Fibroblast of the aortic adventitia (primary cell): ENCODE measurements at places on chromosomes 12 and 14.

DNA sequence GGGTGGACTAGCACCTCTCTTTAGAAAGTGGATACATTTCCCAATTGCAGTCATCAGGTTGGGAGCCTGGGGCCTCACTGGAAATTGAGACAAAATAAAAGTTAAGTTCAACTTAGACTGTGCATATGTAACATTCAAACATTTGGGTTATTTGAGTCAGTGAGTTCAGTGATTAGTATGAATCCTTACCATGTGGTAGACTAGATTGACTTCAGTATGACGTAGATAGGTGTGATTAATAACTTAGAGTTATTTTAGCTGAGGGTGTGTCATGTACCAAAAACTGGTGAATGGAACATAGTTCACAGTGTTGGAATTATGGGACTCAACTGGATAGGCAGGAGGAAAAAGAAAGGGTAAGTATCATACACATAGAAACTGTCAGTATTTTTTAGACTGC lies 8.0 kb upstream of the SSTR1 start:
- peak; percentile 9 for DNase-seq

- no peak for DNase-seq
Observed at GRCh38 chr12:103399986-103400385, 95.8 kb downstream of the C12orf42 start.

- DNase-seq, result peak; percentile 70
Observed at GRCh38 chr14:32693114-32693513, 245.6 kb upstream of the NPAS3 start.

GRCh38 chr14:99570544-99571302 lies 33.3 kb downstream of the CCDC85C start:
- DNase-seq, result no peak

DNA sequence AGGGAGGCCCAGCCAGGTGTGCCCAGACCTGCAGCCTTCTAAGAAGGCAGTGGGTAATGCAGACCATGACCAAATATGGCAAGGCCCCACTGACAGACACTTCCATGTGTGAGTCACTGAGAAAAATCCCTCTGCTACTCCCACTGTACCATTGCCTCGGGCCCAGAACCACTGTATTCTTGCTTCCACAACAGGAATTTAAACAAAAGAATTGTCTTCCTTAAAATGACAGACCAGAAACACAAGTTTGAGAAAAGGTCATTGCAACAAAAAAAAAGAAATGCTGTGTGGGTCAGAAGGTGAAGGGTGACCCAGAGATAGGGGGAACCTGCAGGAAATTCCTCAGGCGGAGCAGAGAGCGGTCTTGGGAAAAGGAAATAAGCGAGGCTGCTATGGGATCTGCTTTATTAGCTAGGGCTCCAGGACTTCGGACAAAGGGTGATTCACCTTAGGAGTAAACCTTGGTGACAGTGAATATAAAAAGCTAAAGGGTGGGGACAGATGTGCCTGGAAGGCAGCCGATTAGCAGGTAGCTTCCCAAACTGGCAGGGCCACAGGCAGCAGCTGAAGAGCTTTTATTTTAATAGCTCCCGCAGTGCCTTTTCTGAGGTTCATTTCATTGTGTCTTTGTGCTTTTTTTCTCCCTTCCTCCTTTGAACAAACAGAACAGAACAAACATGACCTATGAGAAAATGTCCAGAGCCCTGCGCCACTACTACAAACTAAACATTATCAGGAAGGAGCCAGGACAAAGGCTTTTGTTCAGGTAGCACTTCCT lies 185.3 kb upstream of the BCL2L14 start:
- peak; percentile 7 for DNase-seq

DNA sequence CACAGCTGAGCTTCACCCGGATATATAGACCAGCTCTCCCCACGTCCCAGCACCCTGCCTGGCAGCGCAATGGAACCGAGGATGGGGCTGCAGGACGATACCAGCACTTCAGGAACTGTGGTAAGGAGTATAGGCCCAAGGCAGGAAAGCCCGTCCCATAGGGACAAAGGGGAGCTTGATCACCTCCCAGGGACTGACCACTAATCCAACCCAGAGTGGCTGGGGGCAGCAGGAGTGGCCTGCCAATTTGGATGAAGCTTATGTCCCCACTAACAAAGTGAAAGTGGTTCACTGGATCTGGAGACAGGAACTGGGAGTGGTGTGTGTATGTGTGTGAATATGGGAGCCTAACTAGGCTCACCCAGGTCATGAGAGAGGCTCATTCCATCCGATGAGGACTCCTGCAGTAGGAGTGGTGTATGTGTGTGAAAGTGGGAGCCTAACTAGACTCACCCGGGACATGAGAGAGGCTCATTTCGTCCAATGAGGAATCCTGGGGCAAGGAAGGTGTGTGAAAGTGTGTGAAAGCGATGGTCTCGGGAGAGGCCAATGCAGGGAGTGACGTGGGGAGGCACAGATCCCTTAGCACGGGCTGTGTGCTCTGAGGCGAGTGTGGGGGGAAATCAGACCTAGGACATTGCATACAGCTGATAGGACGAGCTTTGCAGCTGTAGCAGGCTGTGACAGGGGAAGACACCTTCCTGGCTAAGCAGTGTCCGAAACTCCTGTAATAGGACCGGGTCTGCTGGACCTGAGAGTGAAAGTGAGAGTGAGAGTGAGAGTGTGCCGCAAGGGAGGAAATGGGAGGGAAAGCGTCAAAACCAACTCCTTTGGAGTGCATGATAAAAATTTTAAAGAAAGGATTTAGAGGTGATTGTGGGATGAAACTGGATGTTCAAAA lies 25.7 kb downstream of the KLRK1 start:
- DNase-seq, result peak; percentile 41

- no peak for DNase-seq
Observed at GRCh38 chr14:55228261-55228660, 36.9 kb upstream of the DLGAP5 start.

GRCh38 chr12:65798918-65799317 lies 25.4 kb upstream of the HMGA2 start:
- DNase-seq, result no peak

DNA sequence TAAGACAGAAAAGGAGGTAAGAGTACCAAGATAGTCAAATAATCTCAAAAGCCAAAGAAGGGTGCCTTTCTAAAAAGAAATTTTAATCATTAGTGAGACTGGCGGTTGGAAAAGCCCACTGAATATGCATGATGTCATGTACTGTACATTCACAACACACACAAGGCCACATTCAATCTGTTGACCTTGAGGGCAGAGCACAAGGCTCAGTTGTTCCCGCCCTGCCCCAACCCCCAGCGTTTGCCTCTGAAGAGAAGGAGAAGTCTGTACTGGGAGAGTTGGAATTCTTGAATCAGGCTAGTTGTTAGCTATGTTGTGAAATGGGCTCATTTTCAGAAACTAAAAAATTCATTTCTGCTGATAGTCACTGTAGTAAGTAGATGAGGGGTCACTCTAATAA lies 50.2 kb upstream of the NID2 start:
- no peak for DNase-seq

GRCh38 chr14:38248321-38249028 lies 7.4 kb downstream of the CLEC14A start:
- no peak for DNase-seq

- no peak for DNase-seq
Observed at GRCh38 chr12:47744005-47744651, 14.6 kb downstream of the RAPGEF3 start.

DNA sequence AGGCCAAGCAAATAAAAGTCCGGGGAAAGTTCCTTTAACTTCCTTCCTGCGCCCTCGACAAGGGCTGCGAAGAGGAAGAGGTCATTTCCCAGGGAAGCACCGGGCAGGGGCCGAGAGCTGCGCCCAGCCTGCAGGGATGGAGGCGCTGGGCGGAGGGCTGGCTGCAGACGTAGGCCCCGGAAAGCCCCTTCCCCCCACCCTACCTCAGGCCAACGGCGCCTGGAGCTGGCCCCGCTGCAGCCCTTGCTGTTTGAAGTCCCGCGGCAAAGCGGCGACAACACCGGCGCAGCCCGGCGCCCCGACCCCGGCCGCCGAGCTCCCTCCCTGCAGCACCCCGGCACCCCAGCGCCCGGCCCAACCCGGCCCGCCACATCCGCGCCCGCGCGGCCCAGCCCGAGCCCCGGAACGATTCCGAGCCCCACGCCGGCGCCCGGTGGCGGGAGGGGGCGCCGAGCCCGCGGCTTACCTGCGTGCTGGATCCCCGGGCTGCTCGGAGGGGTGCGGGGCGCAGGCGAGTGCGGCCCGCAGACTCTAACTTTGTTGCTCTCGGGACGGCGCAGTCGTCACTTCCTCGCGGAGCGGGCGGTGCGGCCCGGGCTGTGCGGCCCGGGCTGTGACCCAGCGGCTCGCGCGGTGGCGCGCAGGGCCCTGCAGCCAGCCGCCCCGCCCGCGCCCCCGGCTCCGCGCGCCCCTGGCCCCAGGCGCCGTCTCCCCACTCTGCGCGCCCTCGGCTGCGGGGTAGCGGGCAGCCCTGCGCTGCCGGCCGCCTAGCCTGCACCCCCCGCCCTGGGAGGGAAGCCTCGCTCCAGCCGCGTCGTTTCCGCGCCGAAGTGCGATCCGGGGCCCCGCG lies 64.8 kb upstream of the PTGR2 start:
- DNase-seq, result peak; percentile 37

DNA sequence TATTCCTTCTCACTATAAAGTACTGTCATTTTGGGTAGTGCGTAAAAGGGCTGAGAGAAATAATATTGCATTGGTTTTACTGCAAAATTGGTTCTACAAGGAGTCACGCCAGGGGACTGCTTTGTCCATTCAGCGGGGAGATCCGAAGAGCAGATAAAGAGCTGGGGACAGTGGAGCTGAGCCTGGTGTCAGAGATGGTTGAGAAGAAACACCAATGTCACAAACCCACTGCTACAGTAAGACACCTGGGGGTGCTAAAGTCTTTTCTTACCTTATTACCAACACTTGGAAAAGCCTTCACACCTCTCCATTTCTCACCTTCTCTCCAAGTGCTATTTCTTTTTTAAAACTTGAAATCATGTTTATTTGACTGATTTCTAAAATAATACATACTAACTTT lies 14.1 kb downstream of the IL31 start:
- DNase-seq, result no peak

GRCh38 chr14:101466456-101467180 lies 94.7 kb upstream of the DIO3 start:
- no peak for DNase-seq

DNA sequence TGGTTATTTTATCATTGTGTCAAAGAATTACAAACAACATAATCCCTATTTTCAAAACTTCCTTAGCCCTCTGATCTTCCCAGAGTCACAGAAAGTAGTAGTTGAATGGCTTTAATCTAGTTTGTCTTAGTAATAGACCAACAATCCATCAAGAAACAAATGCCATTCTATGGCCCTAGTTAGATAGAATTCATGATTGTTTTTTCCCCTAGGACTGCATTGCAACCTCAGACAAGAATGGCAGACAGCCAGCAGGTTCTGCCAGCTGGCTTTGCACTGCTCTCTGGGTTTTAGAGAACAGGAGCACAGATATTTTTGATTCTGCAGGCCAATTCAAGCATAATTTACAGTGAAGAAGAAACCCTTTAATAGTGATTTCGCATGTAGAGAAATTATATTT lies 33.8 kb downstream of the SYT1 start:
- peak; percentile 90 for DNase-seq

GRCh38 chr14:24417832-24418491 lies 11.5 kb downstream of the CBLN3 start:
- DNase-seq, result no peak

DNA sequence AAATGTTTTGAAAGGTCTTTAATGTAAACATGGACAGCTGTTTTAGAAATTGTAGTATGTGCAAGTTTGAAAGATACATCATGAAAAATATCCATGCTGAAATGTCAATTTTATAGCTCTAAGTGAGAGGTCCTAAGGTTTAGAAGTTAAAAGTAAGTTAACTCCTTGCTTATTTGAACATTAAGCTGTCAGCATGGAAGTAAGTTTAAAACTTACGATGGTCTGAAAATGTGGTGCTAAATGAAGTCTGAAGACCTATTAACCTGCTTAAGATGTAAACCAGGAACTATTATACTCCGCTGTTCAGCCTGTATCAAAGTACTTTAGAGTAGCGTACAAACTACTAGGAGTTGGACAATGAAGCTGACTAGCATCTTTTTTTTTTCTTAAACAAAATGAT lies 1082.4 kb downstream of the TMTC2 start:
- no peak for DNase-seq

DNA sequence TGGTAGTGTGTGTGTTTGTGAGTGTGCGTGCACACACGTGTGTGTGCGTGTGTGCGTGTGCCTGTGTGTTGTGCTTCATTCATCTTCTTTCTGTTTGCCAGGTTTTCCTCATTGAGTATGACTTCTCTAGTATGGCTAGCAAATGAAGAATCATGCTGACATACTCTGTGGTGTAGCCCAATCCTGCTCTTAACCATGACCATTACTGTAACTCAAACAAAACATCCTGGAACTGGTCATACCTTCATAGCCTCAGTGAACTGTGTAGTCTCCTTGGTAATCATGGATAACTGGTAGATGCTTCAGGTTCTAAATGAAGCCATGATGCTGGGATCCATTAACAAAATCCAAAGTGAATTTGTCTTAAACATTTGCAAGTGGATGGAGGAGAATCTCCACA lies 1117.7 kb downstream of the BCL11B start:
- no peak for DNase-seq

GRCh38 chr12:93989949-93990348 lies 158.4 kb upstream of the PLXNC1 start:
- DNase-seq, result no peak

DNA sequence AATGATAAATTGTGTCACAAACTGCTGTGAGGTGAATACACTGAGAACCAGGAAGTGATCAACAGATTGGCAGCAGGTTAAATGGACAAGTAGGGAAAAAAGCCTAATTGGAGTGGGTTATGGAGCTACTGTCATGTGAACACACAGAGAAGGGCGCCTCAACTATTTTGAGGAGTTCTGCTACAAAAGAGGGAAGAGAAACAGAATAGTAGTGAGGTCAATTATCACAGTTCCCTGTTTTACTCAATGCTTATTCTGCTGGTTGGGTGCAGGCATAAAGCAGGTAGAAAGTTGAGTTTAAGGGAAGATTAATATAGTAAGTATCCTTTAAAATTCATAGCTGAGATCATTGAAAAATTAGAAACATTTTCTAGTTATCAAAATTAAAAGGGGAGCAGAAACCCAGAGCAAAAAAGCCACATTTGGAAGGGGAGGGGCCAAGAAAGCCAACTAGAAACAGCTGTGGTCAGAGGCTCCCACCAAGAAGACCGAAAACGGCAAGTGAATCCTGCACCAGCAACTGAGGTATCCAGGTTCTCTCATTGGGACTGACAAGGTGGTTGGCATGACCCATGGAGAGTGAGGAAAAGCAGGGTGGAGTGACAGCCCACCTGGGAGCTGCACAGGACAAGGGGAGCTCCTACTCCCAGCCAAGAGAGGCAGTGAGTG lies 105.7 kb downstream of the ZC3H14 start:
- DNase-seq, result no peak

DNA sequence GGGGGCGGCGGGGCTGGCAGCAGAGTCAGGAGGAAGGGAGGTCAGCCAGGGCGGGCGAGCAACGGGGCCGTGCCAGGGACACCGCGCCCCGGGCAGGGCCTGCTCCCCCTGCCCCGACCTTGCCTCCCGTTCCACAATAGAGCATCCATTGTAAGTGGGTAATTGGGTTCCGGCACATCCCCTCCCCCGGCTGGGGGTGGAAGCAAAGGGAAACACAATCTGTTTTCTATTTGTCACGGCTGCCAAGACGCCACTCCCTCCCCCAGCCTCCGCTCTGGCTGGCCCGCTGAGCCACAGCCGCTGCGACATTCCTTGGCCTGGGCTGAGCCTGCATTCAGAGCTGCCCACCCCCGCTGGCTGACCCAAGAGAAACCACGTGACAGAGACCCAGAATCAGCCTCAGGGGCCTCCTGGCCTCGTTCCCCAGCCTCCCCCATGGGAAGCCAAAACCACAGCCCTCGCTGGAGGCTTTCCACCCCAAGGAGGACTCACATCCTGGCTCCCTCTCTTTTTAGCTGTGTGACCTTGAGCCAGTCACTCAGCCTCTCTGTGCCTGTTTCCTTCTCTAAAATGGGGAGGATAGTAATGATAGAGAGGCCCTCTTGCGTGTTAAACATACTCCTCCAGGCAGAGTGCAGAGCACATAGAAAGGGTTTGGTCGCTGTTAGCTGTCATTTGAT lies 117.6 kb downstream of the SCARB1 start:
- peak; percentile 97 for DNase-seq
